ENCODE measurements at places on chromosomes 12 and 14.

- DNase-seq = no peak
Observed at GRCh38 chr12:57894399-57895292, 46.7 kb upstream of the ATP23 start.

- peak; percentile 79 for DNase-seq
Observed at GRCh38 chr14:50677527-50678063, 9.5 kb upstream of the SAV1 start.

DNA sequence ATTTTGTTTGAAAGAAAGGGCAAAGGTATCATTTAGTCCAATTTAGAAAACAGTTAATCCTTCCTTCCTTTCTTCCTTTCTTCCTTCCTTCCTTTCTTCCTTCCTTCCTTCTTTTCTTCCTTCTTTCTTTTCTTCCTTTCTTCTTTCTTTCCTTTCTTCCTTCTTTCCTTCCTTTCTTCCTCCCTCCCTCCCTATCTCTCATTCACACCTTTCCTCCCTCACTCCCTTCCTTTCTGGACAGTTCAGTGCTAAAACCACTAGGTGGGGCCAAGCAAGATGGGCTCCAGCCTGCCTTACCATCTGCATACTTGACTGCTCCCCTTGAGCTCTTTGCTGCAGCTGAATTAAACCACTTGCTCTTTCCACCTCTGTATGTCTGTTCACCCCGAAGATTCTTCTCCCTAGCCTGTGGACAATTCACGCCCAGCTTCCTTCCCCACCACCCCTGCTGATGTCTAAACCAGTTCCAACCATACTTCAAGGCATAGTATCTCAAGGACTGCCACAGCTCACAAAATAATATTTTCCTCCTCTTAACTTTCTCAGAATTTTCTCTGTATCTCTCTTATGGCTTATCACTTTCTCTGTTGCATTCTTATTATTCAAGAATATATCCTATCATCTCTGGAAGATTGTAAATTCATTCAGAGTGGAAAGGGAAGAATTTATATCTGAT, 78.0 kb downstream of the DBX2 start:
- DNase-seq = peak; percentile 9

DNA sequence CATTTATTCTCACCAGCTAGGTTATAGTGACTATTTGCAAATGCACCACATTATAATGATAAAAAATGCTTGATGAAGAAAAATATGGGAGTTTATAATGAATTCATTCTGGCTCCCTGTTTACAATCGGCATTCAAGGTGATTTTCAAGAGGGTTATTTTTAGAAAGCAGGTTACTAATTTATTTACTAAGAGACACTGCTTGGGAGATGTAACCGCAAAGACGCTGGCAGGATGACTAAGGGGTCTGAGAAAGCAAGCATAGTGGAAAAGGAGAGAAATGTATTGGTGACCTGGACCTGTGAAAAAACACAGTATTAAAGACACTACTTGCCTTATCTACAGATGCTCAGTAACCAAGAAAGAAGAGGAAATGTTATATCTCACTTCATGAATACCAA, 13.3 kb upstream of the PITPNM2 start:
- DNase-seq = no peak

- peak; percentile 94 for DNase-seq
Observed at GRCh38 chr14:44316647-44317440, 190.2 kb downstream of the FSCB start.
